ENCODE measurements at places on chromosomes 2 and 18.

DNA sequence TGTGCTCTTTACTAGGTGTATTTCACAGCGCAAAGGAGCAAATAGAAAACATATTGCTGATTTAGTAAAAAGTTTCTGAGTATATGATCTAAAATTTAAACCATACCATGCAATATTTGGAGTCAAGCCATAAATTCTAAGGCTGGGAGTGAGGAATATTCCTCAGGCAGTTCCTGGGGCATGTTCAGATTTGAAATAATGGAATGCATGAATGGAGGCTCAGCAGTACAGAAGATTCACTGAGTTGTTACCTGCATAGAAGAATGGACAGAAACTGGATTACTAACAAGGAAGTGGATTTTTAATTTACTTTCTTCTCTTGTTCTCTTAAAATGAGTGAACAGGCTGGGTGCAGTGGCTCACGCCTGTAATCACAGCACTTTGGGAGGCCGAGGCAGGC, 441.0 kb upstream of the MAP2 start:
- no peak for DNase-seq

DNA sequence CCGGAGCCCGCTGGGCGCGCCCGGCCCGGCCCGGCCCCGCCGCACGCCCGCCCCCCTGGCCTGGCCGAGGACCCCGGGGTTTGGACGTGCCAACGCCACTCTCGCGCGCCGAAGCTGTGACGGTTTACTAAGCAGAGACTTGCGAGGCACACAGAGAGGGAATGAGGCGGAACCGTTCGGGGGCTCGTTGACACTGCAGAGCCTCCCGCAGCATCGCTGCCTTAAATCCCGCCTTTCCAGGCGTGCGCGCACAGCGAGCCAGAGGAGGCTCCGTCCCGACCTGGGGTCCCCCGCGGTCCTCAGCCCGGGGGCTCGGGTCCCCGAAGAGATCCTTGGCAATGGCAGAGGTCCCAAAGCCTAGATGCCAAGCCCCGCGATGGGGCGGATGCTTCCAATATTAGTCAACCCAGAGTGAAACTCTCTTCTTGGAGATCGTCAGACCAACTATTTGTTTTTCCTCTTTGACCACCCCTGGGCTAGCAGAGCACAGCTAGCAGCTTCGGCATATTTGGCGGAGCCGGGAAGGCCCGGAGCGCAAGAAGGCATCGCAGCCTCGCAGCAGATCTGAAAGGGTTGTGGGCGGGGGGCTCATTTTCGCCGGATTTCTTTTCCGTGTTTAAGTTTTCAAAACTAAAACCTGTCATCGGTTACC, at the start of gene ZNF385B:
Gene ZNF385B (minus strand): TSS at position 197 of the 652 bp plus-strand sequence.
- no peak for DNase-seq

GRCh38 chr18:38872342-38872741, 1306.7 kb upstream of the CELF4 start:
- no peak for DNase-seq

GRCh38 chr2:228642861-228643260, 461.4 kb upstream of the SPHKAP start:
- DNase-seq, result no peak

DNA sequence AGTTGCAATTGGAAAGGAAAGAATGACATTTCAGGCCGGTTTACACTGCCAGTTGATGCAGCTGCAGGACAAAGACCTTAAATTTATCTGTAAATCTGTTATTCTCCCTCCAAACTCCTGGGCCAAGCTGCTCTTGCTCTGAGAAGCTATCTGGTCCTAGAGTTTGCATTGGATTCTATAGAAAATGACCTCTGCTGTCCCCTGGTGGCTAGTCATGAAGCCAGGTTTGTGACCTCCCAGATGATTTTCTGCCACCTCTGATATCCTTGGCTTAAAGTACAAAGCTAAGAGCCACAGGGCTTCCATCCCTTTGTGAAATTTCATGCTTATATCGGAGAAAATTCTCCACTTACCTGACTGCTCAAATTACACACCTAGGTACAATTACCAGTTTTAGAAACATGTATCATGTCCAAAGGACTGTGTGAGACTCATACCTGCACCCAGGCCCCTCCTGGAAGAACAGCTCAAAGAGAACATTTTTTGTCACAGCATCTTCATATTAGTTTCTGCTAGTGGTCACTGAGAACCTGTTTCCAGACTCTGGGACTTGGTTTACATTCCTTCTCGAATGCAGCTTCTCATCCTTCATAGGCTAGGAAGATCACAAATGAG, 28.9 kb upstream of the IER3IP1 start:
- no peak for DNase-seq
